ENCODE measurements at places on chromosomes 7 and 10.

GRCh38 chr10:31604096-31604495, 285.1 kb downstream of the ZEB1 start:
- peak; percentile 73 for DNase-seq

DNA sequence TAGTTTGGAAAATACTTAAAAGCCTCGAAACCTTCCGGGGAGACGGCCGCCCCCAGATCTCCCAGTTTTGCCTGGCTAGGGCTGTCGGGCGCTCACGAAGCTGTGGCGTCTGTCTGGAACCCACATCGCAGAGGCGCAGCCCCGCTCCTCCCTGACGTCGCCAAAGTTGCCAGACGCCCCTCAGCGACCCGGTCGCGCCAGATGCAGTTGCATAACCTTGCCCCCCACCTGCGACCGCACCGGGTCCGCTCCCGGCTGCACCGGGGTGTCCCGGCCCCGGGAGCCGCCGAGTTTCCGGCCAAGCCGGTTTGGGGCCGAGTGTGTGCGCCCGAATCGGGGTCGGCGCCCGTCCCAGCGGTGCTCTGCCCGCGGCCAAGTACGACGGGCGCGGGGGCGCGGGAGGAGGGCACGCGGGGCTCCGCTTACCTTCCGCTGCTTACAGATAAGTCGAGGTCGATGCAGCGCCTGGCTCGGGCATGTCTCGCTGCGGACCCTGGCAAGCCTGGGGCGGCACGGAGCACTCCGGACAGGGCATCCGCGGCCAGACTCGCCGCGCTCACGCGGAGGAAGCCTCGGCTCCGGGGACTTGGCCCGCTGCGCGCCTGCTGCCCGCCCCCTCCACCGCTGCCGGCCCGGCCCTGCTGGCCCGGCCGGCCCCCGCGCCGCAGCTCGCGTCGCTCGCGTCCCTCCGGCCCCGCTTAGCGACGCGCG, 665 bp downstream of the INSYN2A start:
- DNase-seq = no peak

DNA sequence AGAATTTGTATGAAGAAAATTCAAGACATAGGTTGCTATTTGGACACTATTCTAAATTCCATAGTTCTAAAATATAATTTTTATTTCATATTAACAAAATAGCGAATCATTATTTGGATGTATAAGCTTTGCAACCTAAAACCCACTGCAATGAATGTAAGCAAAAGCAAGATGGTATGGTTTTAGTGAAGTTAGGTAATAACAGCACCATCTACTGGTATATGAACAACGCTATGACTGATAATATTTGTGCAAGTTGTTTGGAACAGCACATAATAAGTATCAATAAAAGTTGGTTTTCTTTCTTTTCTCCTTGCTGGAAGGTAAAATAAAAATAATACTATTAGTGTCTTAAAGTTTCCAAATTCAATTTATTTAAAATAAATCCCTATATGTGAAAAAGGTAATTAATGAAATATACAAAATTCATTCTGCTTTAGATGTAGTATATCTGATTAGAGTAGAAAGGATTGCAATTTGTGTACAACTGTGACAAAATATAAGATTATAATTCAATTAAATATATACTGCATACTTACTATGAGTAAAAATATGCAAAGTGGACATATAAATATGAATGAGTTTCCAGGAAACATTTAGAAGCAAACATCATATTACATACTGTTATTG, 79.0 kb upstream of the LSM8 start:
- no peak for DNase-seq

DNA sequence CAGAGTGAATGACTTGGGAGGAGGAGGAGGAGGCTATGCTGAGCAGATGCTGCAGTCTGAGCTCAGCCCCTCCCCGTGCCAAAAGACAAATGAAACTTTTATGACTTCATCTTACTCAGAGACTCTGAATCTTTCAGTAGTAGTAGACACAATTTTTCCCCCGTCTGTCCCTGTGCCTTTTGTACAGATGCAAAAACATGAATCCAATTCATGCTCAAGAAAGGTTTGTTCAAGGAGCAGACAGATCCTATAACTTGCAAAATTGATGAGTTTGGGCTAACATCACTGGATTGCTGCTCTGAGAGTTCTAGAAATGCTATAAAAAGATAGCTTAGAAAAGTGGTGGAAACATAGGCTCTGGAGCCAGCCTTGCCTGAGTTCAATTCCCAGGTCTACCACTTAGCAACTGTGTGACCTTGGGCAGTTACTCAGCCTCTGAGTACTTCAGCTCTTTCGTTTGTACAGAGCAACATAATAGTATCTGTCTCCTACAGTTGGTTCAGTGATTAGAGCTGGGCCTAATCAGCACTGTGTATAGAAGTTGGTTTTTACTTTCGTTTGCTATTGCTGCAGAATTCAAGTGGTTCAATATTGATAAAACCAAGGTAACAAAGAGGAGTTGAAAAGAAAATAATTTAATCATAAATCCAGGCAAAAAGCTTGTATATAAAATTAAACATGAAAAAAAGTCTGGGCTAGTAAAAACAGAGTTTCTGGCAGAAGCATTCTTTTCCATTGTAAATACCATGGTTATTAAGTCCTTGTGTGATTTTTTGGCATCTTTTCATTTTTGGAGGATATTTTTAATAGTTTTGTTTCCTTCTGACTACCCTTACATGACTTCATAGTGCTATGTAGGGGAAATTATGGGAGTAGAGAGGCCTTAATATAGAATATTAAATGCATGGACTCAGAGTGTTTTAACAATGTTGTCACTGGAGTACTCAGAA, 174.2 kb upstream of the ZNF32 start:
- no peak for DNase-seq

- DNase-seq = no peak
Measured at GRCh38 chr10:22634093-22634492, 80.3 kb downstream of the PIP4K2A start.

GRCh38 chr7:22137466-22137865, 191.8 kb upstream of the CDCA7L start:
- peak; percentile 39 for DNase-seq

- DNase-seq = no peak
Measured at GRCh38 chr7:21469894-21470293, 42.0 kb downstream of the SP4 start.

Measured in skeletal muscle cell (primary cell).